Type B pancreatic cell (in vitro differentiated cells): ENCODE measurements at places on chromosomes 16 and 17. TPM values are rescaled to one million over a fixed set of nuclear protein-coding genes. Genes with fewer than 3 reads are reported as not detected.

GRCh38 chr16:10205688-10206087 is 23.5 kb upstream of the GRIN2A start:
- no peak overlapping the region for H3K4me3 ChIP-seq
- no peak for DNase-seq
- H3K36me3 ChIP-seq, result no peaks in the 10 kb centered on the region
- no peak overlapping the region for H3K27ac ChIP-seq
- no peaks in the 10 kb centered on the region for H3K4me1 ChIP-seq
- no peaks in the 10 kb centered on the region for H3K27me3 ChIP-seq

DNA sequence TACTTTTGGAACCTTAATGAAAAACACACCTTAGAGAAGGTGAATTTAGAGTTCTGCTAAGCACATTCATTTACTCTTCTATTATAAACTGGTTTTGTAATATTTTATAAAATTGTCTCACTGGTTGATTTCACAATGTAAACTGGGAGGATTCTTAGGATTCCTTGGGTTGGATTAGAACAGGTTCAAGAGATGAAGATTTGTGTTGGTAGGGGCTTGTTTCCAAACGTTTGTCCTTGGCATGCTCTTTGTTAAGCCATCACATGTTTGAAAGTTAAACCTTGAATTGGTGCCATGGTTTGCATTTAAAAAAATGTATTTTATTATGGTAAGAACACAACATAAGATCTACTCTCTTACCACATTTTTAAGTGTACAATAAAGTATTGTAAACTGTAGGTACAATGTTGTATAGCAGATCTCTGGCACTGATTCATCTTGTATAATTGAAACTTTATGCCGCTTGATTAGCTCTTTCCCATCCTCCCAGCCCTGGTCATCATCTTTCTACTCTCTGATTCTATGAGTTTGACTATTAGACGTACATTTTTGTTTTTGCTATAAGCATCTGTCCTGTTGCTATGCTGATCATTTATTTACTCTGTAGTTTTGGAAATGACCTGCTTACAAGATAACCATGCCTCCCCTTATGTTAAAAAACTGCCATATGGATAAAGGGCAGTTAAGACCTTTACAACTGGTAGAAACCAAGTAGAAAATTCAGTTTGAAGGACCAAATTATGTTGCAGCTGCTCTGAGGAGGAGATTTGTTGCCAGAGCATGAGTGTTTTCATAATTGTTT is 9.6 kb downstream of the FTO start:
- H3K4me3 ChIP-seq, result no peak overlapping the region
- H3K27ac ChIP-seq, result no peak overlapping the region
- peaks cover 17% of the 10 kb centered on the region for H3K4me1 ChIP-seq
- DNase-seq, result no peak

The HOXB1 gene
- total RNA-seq, result 0.29 and 0.79 TPM in 2 replicates

The CCDC43 gene
- 23.7 and 23.9 TPM in 2 replicates for total RNA-seq

GRCh38 chr16:88649195-88649923 is 1.5 kb downstream of the CYBA start:
- H3K4me3 ChIP-seq, result peak overlapping the region; percentile 87
- peak overlapping the region; percentile 66 for H3K27ac ChIP-seq
- no peaks in the 10 kb centered on the region for H3K27me3 ChIP-seq
- no peak for DNase-seq
- H3K36me3 ChIP-seq, result no peaks in the 10 kb centered on the region

The TEKT5 gene
- 0.41 and 0.52 TPM in 2 replicates for total RNA-seq

DNA sequence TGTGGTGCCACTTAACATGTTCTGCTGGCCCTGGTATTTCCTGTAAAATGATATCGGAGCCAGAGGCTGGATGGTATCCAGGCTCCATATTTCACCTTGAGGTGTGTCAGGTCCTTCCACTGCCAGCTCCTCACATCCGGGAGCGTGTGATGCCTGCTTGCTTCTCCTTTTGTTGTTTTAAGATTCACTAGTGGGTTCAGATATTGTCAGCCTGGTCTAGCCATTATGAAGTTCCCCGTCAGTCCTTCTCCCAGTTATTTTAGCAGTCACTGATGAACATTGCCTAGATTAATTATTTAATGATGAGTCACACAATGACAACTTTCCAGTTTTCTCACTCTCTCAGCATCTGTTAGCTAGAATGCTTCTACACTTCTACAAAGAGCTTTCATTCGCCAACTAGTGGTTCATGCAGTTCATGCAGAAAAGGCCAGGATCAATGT is 11.3 kb downstream of the DNAAF1 start:
- peaks cover 4% of the 10 kb centered on the region for H3K4me1 ChIP-seq
- no peak overlapping the region for H3K27ac ChIP-seq
- DNase-seq, result no peak
- no peaks in the 10 kb centered on the region for H3K36me3 ChIP-seq

DNA sequence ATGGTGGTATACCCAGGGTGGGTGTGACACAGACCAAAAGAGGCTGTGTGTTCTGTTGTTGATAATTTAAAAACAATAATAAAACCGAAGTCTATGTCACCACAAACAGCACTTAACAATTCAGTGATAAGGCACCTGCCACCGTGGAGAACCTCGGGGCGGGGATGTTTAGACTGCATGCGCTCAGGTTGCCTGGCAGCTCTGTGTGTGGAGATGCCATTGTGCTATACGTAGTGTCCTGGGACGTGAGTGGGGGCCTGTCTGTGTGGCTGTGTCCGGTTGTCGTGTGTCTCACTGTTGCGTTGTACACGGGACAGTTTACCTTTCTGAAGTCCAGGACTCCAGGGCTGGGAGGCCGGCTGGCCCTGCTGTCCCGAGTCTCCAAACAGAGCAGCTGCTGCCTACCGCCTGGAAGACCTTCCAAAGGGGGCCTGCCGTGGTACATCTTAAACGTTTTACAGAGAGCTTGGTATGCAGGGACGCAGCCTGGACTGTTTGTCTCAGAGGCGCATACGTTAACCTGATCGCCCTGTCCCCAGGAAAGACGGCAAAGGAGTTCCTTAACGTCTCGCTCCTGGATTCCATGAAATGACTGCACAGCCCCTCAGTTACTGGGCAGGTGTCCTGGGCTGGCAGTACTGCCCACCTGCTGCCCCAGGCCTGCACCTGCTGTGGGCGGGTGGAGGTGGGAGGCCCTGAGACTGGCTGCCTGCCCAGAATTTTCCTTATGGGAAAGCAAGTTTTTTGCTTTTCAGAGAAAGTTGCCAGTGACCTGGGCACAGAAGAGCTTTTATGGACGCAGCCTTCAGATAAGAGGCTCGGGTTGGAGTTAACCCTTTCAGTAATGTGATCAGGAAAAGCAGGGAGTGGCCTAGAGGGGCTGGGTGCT is 19.0 kb downstream of the SPIRE2 start:
- H3K27ac ChIP-seq, result peak overlapping the region; percentile 23
- no peak overlapping the region for H3K4me3 ChIP-seq
- H3K27me3 ChIP-seq, result no peaks in the 10 kb centered on the region
- DNase-seq, result no peak
- H3K4me1 ChIP-seq, result no peaks in the 10 kb centered on the region

DNA sequence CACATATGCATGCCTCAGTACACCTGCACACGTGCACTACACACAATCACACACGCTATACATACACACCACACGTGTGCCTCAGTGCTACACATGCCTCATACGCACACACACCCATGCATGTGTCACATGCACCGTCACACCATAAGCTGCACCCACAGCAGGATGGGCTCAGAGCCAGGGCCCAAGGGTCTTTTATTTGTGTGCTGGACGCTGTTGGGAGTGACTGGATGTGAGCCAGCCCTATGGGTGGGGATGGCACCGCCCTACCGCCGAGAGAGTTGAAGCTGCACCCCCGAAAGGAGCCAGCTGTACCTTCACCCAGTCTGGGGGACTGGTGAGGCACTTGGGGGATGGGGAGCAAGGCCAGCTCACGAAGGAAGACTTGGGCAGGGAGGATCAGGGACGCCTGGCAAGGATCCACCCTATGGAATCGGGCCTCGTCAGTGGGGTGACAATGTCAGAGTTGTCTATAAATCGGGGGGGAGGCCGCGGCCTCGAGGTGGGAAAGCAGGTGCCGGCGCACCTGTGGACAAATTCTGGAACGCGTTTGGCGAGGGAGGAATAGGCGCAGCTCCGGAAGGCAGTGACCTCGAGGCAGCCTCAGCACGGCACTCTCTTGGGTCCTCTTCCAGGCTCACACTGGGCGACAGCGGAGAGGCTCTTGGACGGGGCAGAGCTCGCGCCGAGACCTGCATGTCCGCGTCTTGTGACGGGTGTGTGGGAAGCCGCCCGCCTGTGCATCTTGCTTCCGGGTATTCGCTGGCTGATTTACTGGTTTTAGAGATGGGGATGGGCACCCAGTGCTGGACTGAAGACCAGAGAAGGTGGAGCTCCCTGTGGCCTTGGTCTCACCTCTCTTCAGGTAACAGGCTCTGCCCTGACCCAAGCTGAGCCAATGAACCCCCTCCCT is 7.3 kb downstream of the RGS11 start:
- no peak overlapping the region for H3K4me3 ChIP-seq
- no peaks in the 10 kb centered on the region for H3K36me3 ChIP-seq
- peaks cover 5% of the 10 kb centered on the region for H3K27me3 ChIP-seq
- no peak for DNase-seq
- H3K27ac ChIP-seq, result no peak overlapping the region

The MYH4 gene
- 0.12 TPM in 2 replicates for total RNA-seq

GRCh38 chr17:47708864-47709541 is 15.0 kb downstream of the TBKBP1 start:
- no peak overlapping the region for H3K4me3 ChIP-seq
- H3K27ac ChIP-seq, result no peak overlapping the region
- H3K4me1 ChIP-seq, result peaks cover 11% of the 10 kb centered on the region
- DNase-seq, result no peak
- H3K27me3 ChIP-seq, result peaks cover 34% of the 10 kb centered on the region
- peaks cover 3% of the 10 kb centered on the region for H3K36me3 ChIP-seq

GRCh38 chr17:59688496-59688895 is 18.7 kb downstream of the PTRH2 start:
- H3K4me3 ChIP-seq, result no peak overlapping the region
- no peak for DNase-seq
- H3K27me3 ChIP-seq, result no peaks in the 10 kb centered on the region
- peak overlapping the region; percentile 3 for H3K27ac ChIP-seq
- no peaks in the 10 kb centered on the region for H3K4me1 ChIP-seq

GRCh38 chr17:62045517-62045916 is 19.6 kb downstream of the MED13 start:
- no peak for DNase-seq
- H3K4me1 ChIP-seq, result no peaks in the 10 kb centered on the region
- H3K27ac ChIP-seq, result no peak overlapping the region
- H3K4me3 ChIP-seq, result no peak overlapping the region

The PRSS22 gene
- 42.5 and 56.8 TPM in 2 replicates for total RNA-seq

- no peak overlapping the region for H3K27ac ChIP-seq
- H3K36me3 ChIP-seq, result no peaks in the 10 kb centered on the region
- H3K4me3 ChIP-seq, result no peak overlapping the region
- H3K4me1 ChIP-seq, result no peaks in the 10 kb centered on the region
These were observed 9.8 kb downstream of the CBFA2T3 start for GRCh38 chr16:88966986-88967829.

DNA sequence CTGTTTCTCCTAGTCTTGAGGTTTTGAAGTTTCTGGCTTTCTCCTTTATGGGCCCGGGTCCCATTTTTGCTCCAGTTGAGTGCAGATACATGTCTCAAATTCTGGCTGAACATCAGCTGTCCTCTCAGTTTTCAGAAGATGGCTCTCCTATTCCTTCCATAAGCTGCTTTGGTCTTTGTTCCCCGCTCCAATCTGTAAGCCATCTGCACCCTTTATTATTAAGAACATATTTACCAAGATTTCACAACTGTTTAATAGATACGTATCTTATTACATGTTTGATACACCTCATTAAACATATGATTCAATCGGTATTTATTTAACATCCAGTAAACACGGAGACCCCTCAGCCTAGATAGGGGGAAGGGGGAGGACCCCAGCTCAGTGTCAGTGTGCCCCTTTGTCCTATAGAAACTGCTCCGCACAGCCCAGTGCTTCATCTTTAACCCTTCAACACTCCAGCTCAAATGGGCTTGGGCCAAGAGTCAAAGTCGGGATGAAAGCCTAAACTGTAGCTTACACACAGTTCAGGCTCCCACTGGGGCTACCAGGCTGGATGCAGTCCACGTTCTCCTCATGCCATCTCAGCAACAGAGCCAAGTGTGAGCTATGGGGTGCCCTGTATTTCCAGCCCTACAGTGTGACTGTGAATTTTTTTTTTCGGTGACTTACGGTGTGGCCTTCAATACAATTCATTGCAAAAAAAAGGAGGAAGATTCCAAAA is 166.0 kb upstream of the ZFHX3 start:
- peaks cover 23% of the 10 kb centered on the region for H3K4me1 ChIP-seq
- H3K27ac ChIP-seq, result no peak overlapping the region
- H3K27me3 ChIP-seq, result peaks cover 4% of the 10 kb centered on the region
- DNase-seq, result no peak
- H3K4me3 ChIP-seq, result no peak overlapping the region
- H3K36me3 ChIP-seq, result no peaks in the 10 kb centered on the region

DNA sequence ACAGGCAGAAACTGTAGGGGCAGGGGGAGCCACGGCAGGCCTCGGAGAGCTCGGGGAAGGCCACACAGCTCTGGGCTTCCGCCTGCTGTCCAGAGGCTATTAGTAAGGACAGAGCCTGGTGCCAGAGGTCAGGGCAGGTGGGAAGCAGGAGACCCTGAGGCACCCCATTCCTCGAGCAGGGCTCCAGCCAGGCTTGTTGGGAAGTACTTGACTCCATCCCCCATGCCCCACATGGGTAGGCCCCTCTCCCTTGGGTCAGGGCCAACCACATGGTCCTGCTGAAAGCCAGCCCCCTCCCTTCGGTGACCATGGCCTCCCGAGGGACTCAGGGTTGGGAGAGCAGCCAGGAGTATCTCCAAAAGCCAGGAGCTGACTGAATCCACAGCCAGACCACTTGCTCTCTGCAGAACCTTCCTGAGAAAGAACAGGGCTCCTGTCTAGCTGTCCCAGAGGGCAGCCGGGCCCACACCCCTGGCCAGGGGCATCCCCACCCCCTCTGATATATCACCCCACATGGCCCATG is 17.4 kb upstream of the MPRIP start:
- peaks cover 20% of the 10 kb centered on the region for H3K4me1 ChIP-seq
- no peak overlapping the region for H3K4me3 ChIP-seq
- H3K27ac ChIP-seq, result no peak overlapping the region
- no peaks in the 10 kb centered on the region for H3K36me3 ChIP-seq
- no peaks in the 10 kb centered on the region for H3K27me3 ChIP-seq

The LGALS9 gene
- 22.5 and 25.3 TPM in 2 replicates for total RNA-seq

DNA sequence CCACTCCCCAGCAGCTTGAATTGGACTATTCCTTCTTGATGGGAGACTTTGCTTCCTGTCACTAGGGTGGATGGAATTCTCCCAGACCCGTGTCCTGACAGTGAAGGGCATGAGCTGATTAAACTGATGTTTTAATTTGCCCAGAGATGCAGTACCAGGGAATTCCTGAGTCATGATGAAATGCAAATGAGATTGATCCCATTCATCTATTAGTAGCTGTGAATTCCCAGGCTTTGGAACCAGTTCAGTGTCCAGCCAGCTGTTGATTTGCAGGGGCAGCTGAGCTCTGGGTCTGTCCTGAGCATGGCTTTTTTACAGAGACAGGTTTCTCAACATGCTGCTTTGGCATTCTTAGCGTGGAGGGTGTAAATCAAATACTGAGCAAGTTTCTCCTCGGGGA is 157.9 kb downstream of the PITPNC1 start:
- no peaks in the 10 kb centered on the region for H3K27me3 ChIP-seq
- no peak overlapping the region for H3K4me3 ChIP-seq
- peaks cover 9% of the 10 kb centered on the region for H3K36me3 ChIP-seq
- no peak for DNase-seq
- peaks cover 20% of the 10 kb centered on the region for H3K4me1 ChIP-seq
